Stimulated activated CD8-positive, alpha-beta memory T cell treated with anti-CD3 and anti-CD28 coated beads, Interleukin-2, amount 100 ng/mL, for 1 hour (primary cell): ENCODE measurements at places on chromosomes 5 and 9.

DNA sequence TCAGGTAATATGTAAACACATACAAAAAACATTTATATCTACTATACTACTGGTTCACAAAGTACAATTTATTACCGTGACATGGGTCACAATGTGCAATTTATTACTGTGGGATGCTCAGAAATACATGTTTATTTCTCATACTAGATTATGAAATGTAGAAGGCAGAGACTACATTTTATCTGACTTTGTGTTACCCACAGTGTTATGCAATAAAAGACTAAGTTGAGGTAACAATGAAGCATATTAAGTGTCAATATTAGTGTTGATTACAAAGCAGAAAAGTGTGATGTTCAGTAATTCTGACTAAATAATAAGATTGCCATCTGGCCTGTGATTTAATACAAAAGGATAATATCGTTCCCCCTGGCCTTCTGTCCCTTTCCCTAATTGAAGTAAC lies 42.4 kb downstream of the CPLANE1 start:
- DNase-seq: no peak

- no peak for DNase-seq
Observed at GRCh38 chr9:123201083-123201482, 67.3 kb downstream of the STRBP start.

DNA sequence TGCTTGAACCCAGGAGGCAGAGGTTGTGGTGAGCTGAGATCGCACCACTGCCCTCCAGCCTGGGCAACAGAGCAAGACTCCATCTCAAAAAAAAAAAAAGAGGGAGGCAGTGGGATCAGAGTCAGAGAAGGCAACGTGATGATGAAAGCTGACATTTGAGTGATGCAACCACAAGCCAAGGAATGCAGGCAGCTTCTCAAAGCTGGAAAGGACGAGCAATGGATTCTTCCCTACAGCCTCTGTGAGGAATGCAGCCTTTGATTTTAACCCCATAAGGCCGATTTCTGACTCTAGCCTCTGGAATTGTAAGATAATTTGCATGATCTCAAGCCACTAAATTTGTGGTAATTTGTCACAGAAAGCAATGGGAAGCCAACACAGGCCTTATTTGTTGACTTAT lies 9.8 kb downstream of the TGFBI start:
- DNase-seq: no peak

DNA sequence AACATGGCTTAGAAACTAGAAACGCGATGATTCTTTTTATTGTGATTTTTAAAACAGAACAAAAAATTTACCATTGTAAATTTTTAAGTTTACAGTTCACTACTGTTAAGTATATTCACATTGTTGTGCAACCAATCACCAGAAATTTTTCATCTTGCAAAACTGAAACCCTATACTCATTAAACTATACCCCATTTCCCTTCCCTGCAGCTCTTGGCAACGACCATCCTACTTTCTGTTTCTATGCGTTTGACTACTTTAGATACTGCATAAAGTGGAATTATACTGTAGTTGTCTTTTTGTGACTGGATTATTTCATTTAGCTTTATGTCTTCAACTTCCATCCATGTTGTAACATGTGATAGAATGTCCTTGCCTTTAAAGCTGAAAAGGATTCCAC lies 52.5 kb downstream of the SPOCK1 start:
- DNase-seq: no peak

- DNase-seq: no peak
Observed at GRCh38 chr5:96242571-96242970, 190.5 kb downstream of the PCSK1 start.
